Amniotic stem cell (primary cell): ENCODE measurements at places on chromosomes 12 and 14.

- DNase-seq, result no peak
Observed at GRCh38 chr14:33271216-33271615, 332.5 kb downstream of the NPAS3 start.

- no peak for DNase-seq
Observed at GRCh38 chr12:129036135-129036534, 182.9 kb downstream of the GLT1D1 start.

DNA sequence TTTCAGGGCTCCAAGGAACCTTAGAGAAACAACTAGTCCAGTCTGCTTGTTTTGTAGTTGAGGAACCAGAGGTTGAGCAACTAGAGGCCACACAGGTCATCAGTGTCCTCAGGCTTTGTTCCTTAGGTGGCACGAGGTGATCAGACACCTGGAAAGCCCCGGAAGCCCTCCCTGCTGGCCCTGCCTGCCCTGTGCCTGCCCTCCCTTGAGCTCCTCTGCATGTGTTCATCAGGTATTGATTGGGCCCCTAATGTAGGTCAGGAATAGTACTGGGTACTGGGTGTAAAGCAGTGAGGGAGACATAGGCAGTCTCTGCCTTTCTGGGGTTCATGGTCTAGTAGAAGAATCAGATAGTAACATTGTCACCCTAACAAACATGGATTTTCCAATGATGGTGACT is 114.3 kb downstream of the TSPAN9 start:
- DNase-seq, result no peak

- no peak for DNase-seq
Observed at GRCh38 chr12:102232036-102232435, 34.4 kb upstream of the PMCH start.

- no peak for DNase-seq
Observed at GRCh38 chr12:98291828-98292227, 223.6 kb upstream of the TMPO start.

DNA sequence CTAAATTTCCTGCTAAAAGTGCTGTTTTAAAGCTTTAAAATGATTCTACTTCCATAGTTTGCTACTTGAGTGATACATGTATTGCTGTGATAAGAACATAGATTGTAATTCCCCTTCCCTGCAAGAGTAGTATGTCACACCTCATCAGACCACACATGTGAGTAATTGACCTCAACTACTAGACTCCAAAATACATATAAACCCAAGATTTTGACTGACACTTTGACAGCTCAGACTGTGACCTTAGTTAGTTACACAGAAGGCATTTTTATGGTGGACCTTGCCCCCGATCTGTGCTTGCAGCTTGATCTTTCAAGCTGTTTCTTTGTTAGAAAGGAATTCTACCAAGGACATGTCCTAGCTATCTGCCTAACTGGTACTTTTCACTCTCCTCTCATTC is 18.6 kb downstream of the APOBEC1 start:
- no peak for DNase-seq

DNA sequence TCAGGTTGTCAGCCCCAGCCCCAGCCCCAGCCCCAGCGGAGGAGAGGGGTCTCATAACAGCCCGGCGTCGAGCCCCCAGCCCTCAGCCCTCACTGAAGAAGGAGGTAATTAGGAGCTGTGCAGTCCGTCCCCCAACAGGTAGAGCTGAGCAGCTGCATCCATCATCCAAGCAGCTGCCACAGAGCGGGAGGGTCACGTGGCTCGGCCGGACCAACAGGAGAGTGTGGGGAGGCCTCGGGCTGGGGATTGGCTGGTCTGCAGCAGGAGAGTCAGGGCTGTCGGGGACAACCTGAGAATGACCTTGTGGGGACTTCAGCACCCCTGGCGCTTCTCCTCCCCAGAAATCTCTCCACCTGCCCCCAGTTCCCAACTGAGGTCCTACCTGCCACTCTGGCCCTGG is 29.6 kb downstream of the SMUG1 start:
- DNase-seq, result no peak

DNA sequence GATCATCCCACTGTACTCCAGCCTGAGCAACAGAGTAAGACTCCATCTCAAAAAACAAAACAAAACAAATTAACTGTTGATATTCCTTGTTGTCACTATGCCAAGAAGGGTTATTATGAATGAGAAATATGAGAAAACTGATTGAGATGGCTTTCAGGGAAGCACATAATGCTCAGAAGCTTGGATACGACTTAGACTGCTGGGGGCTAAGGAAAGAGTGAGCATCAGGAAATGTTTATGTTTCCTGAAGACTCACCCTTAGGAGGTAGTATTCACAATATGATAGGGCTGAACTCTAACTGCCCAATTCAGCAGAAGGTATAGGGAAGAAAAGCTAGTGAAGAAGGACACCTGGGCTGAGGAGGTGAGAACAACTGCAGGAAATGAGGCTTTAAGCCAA is 6.3 kb downstream of the STYK1 start:
- no peak for DNase-seq

- no peak for DNase-seq
Observed at GRCh38 chr12:81170072-81170471, 92.2 kb downstream of the ACSS3 start.

DNA sequence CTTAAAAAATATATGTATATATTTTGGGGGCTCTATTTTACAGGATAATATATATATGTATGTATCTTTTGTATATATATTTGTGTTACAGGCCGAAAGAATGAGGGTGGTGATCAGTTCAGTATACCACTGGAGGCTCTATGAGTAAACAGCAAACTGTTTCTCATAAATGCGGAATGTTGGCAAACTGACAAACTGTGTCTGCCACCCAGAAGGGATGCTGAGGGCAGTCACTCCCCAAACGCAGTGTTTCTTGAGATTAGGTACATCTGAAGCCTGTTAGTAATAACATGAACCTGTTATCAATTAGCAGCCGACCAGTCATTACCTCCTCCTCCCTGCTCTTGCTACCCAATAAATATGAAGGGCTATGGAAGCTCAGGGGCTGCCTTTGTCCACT is 20.8 kb downstream of the TNFAIP2 start:
- DNase-seq, result peak; percentile 46

- no peak for DNase-seq
Observed at GRCh38 chr12:49070971-49071370, 1.2 kb upstream of the RHEBL1 start.

DNA sequence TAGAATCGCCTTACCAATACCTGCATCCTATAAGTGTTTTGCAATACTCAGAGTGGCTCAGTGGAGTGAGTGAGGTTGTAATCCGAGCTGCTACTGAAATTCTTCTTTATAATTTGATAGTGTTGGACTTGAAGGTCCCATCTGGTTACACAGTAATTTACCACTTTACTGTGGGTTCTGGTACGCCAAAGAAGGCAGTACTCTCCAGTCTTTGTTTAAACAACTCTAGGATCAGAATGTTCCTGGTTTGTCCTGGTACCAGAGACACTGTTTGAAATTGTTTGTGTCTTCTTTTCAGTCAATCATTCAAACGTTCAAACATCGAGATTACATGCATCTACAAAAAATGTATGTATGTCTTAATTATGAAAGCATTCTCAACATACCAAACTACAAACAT is 51.3 kb upstream of the AMN1 start:
- no peak for DNase-seq

DNA sequence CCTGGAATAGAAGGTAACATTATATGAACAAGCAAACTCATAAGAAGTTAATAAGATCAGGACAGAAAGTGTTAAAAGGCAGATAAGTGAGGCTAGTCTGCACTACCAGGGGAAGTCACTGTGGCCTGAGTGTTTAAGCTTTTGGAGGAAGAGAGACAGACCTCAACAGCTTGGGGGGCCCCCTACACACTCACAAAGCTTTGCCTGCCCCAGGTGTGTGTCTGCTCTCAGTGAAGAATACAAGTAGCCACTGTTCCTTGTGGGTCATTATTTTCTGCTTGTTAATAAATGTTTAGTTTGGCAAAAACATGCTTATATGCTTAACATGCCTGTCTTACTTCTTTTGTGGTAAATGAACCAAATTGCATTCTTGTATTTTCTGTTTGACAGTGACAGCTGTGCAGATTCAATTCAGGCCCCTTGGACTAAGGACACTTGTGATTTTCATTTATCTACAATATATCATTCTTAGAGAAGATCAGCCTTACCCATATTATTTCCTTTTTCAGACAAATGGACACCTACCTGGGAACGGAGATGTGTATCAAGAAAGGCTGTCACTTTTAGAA is 50.7 kb upstream of the C12orf71 start:
- no peak for DNase-seq

GRCh38 chr12:52149651-52150241 is 42.1 kb downstream of the KRT80 start:
- DNase-seq, result no peak

DNA sequence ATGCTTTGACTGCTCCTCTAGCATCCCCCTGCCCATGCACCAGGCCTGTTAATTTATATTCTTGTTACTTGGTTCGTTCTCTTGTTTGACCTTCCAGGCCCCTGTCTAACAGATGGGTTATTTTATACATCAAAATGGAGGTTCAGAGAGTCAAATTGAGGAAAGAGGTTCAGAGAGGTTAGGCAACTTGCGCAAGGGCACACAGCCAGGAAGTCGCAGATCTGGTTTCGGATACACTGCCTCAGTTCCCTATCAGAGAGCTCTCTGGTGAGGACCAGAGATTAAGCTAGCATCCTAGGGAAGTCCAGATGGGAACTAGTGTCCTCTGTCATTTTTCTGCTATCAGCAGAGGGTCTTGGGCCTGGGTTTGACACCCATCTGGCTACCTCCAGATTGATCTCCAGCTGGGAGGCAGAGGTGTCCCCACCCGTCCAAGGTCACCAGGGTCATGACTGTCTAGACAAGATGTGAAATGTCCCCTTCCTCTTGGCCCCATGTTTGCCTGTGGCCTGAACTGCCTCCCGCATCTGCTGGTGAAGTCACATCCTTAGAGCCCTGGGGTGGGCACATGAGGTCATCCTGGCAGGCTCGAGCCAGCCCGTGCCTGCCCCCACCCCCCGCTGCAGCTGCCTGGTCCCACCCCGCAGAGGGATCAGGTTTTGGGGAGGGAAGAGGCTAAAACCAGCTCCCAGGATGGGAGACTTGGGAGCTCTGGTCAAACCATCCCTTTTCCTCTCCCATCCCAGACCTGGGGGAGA is 84.3 kb upstream of the NCOR2 start:
- DNase-seq, result no peak

DNA sequence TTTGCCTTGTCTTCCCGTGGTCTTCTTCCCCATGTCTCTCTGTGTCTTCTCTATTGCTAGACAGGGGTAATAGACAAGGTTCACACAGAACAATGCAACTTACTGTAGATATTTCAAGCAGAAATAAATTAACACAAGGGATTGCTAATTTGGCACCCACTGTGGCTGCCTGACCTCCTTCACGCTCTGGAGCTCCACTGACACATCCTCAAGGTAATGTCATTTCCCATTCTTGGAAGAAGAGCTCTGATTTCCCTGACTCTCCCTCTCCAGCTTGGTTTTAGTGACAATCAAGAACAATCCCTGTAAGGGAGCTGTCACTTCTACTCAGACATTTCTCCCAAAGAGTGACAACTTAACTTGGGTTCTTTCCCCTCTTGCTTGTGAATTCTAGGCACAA is 105.4 kb upstream of the NAP1L1 start:
- DNase-seq, result no peak

GRCh38 chr12:46921764-46922133 is 96.0 kb upstream of the SLC38A4 start:
- DNase-seq, result no peak

DNA sequence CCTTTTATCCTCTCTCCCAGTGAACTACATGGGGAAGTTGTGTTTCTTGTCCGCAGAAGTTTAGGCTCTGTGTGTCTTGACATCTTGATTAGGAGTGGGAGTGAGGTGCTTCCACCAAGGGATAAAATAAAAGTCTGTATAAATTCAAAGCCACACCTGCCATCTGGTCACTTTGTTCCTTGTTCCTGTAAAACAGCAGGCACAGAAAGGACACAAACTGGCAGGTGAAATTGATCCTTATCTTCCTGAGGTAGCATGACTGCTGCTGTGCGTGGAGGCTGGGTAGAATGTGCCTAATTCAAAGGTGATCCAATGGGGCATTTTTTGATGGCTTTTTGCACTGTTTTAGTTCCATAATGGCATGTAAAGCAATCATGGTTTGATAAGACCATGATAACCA is 104.3 kb upstream of the KITLG start:
- DNase-seq, result no peak

DNA sequence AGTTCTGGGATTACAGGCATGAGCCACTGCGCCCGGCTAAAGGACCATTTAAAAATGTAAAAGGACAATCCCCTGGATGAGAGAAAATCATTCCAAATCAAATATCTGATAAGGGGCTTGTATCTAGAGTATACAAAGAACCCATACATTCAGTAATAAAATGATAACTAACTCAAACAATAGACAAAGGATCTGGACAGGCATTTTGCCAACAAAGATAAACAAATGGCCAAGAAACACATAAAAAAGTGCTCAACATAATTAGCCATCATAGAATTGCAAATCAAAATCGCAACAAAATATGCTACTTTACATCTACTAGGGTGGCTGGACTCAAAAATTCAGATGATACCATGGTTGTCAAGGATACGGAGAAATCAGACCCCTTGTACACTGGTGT is 8.5 kb upstream of the BICD1 start:
- no peak for DNase-seq

DNA sequence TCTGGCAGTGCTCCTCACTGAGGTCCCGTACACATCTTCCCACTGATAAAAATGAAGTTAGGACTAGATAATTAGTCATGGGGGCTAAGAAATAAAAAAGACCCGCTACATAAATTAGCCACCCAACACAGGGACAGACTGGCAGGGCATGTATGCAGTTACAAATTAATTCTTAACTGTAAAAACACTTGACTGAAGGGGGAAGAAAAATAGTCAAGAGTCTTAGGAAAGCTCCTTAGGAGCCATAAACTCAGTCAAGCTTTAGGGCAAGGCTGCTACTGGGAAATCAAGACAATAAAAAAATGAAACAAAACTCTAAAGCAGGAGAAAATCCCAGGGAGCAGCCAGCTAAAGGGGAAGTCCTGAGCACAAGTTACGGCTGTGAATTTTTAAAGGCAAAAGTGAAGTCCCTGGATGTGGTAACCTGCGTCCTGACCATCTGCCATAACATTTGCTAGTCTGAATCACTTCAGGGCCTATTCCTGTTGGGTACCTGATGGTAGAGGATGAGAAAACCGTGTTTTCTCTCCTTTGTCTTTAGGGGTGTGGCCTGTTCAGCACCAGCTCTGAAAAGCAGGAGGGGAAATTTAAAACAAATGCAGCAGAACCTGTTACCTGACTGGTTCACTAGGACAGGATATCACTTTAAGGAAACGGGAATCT is 7.5 kb upstream of the NPFF start:
- DNase-seq, result no peak
